BJ (cell line): ENCODE measurements at places on chromosomes 12 and 14. TPM values are rescaled to one million over a fixed set of nuclear protein-coding genes. Genes with fewer than 3 reads are reported as not detected.

DNA sequence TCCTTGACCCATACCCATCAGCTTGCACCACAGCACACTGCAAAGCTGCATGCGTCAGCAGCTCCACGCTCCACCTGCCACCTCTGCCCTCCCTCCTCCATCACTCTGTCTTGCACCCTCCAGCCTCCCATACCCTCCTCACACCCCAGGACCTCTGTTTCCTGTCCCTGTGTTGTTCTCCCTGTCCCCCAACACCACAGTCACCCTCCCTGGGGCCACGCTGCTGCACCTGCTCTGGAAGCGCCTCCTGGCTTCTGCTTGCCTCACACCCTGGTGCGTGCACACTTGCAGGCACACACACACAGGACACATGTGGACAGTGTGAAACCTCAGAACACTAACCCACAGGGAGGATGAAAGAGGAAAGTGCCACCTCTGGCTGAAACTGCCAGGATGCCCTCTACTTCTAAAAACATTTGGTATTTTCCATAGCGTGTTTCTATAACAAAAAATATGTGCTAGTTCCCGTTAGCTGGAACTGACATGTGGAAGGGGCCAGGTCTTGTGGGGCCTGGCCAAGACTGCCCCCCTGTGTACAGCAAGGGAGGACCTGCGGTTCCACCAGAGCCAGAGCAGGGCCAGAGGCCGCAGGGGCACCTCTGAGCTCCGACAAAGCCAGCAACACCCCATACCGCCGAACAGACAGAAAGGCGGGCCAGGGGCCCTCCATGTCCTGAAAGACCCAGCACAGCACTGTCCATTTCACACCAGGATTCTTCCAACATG is 10.0 kb downstream of the BRF1 start:
- no peak for DNase-seq

PIK3C2G gene
- not detected in 2 replicates for polyA plus RNA-seq

DNA sequence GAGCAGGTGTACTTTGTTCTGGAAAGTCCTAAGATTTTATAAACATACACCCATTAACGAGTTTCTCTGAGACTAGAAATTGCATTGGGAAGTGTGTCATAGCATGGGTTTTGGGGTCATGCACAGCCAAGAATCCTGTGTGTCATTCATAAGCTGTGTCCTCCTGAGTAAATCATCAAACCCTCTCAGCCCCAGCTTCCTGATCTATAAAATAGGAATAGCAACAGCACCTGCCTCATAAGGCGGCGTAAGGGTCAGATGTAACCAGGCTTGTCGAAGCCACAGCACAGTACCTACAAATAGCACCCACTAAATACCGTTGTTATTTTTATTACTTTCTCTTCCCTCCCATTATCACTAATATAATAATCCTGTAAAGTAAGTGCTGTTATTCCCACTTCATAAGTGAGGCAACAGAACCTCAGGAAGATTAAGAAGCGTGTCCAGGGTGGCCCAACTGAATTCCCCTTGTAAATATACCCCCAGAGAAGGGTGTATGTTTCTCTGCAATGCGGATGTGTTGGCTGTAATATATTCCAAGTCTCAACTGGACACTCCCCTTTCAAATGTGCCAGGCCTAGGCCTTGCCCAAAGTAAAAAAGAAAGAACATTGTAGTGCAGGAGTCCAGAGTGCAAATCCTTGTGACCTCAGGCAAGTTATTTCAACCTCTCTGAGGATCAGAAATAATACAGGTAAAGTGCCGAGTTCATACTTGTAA is 188.3 kb upstream of the BCL2L14 start:
- DNase-seq = no peak

- no peak for DNase-seq
These were observed 17.2 kb upstream of the LPCAT3 start for GRCh38 chr12:7035463-7035862.

DNA sequence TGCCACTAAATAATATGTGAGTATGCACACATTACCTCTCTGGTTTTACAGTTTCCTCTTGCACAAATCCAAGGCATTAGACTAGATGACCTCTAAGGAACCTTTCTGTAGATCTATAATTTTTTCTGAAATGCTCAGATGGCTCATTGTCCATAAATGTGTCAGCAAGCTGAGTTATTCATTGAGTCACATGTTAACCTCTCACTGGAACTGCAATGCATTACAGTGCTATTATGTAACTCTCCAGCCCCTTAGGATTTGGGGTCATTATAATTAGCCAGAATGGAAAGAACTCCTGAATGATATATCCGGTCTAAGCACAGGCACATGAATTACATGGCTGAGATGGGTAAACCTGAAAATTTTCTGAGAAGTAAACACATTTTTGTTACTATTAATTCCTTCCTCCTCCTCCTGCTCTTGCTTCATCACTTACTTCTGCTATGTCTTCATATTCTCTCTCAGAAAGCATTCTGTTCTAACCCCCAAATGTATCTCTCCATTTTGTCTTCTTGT is 20.3 kb upstream of the DRAM1 start:
- DNase-seq = peak; percentile 89

- no peak for DNase-seq
These were observed 62.1 kb downstream of the SCAF11 start for GRCh38 chr12:45928309-45928708.

GRCh38 chr12:101738920-101739665 is at the start of gene SYCP3:
SYCP3 (minus strand) TSS chr12:101739462; CDS start chr12:101737935, 1,527 bp downstream.
- DNase-seq = no peak

GRCh38 chr14:34043627-34044372 is 92.9 kb upstream of the EGLN3 start:
- no peak for DNase-seq

GRCh38 chr12:24597580-24597979 is 351.3 kb downstream of the BCAT1 start:
- no peak for DNase-seq

- DNase-seq = no peak
These were observed 23.8 kb downstream of the CD163 start for GRCh38 chr12:7479771-7480170.

NPAS3 gene
- 0.04 and 0.09 TPM in 2 replicates for polyA plus RNA-seq

A2M gene
- polyA plus RNA-seq = 171 and 198 TPM in 2 replicates

- DNase-seq = no peak
These were observed 201.5 kb upstream of the CAND1 start for GRCh38 chr12:67067453-67068203.

OASL gene
- 0.49 and 0.67 TPM in 2 replicates for polyA plus RNA-seq

ACVRL1 gene
- polyA plus RNA-seq = 7.8 and 13.1 TPM in 2 replicates

DNA sequence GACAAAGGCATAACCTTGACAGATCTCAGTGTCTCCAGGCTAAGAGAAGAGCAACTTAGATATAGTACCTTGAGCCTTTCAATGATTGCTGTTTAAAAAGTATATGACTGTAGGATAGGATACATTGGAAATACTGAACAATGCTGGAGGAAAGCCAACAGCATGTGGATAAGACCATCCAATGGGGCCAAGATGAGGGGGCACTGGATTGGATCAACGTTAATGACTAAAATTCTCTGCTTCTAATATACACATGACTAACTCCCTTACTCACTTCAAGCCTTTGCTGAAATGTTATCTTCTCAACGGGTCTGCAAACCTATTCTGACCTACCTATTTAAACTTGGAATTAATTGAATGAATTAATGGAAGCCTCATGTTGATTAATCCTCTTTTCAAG is 354.9 kb downstream of the RAD51B start:
- DNase-seq = no peak

DNA sequence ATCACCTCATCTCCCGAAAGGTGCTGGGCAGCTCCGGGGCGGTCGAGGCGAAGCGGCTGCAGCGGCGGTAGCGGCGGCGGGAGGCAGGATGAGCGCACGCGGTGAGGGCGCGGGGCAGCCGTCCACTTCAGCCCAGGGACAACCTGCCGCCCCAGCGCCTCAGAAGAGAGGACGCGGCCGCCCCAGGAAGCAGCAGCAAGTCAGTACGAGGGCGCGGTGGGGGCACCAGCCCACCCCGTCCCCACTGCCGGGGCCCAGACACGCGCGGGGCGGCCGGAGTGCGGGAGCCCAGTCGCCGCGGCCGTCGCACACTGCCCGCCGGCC is 862 bp downstream of the HMGA2 start:
- no peak for DNase-seq

- DNase-seq = no peak
These were observed 22.5 kb upstream of the PDE3A start for GRCh38 chr12:20345866-20346265.

- no peak for DNase-seq
These were observed 23.7 kb downstream of the FNTB start for GRCh38 chr14:65010211-65010931.

- no peak for DNase-seq
These were observed 308.3 kb downstream of the GXYLT1 start for GRCh38 chr12:41836416-41836815.

DNA sequence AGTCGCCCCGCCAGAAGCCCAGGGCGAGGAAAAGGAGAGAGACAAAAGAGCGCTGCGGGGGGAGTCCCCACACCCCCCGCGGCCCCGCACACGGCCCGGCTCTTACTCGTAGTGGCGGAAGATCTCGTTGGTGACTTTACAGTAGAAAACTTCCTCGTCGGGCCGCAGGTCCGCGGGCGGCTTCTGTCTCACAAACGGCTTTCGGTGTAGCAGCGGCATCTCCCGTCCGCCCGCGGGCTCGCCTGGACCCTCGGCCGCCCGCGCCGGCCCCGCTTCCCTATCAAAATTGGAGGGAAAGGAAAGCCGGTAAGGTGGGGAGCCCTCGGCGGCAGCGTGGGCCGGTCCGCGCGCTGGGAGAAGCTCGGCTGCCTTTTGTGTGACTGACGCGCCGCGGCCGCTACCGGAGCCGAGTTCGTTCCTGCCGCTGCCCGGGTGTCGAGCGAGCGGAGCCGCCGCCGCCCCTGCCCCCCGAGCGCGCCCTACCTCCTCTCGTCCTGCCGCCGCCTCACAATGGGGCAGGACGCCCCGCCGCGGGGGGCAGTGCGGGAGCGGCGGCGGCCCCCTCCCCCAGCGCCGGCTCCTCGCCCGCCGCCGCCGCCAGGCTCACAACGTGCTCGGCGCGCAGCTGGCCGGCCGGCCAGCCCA is 652 bp downstream of the BAZ1A start:
- no peak for DNase-seq

DNA sequence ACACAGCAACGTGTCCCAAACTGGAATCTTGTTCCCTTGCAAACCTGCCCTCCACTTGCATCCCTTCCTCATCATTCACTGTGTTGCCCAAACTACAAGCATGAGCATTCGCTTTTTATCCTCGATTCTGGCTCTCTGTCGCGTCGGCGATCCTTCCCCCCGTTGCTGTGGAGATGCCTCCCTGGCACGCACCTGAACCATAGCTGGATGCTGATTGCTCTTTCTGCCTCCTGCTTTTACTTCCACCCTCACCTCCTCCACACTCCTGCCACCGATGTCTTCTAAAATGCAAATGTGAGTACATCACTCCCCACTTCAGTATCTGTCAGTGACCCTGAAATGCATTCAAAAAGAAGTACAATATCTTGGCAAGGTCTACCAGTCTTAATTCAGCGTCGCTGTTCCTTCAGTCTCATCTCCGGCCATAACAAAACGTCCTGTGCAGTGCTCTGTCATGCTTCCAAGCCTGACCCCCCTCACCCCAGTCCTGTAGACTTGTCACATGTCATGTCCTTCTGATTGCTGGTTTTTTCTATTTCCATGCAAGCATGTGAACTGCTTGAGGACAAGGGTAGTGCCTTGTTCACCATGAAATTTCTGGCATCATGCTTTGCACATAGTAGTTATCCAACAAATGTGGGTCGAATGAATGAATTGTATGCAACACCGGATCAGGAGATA is 2.5 kb upstream of the PPP2R5C start:
- DNase-seq = no peak

DNA sequence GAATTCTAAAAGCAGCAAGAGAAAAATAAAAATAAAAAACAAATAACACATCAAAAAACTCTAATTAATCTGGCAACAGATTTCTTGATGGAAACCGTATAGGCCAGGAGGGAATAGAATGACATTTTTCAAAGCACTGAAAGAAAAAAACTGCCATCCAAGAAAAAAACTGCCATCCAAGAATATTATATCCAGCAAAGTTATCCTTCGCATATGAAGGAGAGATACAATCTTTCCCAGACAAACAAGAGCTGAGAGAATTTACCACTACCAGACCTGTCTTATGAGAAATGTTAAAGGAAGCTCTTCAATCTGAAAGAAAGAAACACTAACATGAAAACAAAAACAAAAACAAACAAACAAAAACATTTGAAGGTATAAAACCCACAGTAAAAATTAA is 214.8 kb downstream of the EMP1 start:
- DNase-seq = no peak

SDR9C7 gene
- not detected in 2 replicates for polyA plus RNA-seq
